ENCODE measurements at places on chromosomes 3 and 15.
A peak's percentile ranks its signal among the peaks of the same experiment; 100 is the strongest.

GRCh38 chr3:17581421-17582080 lies 160.9 kb downstream of the TBC1D5 start:
- DNase-seq, result no peak

- no peak for DNase-seq
Measured at GRCh38 chr3:196735751-196736150, 3.9 kb upstream of the PAK2 start.

DNA sequence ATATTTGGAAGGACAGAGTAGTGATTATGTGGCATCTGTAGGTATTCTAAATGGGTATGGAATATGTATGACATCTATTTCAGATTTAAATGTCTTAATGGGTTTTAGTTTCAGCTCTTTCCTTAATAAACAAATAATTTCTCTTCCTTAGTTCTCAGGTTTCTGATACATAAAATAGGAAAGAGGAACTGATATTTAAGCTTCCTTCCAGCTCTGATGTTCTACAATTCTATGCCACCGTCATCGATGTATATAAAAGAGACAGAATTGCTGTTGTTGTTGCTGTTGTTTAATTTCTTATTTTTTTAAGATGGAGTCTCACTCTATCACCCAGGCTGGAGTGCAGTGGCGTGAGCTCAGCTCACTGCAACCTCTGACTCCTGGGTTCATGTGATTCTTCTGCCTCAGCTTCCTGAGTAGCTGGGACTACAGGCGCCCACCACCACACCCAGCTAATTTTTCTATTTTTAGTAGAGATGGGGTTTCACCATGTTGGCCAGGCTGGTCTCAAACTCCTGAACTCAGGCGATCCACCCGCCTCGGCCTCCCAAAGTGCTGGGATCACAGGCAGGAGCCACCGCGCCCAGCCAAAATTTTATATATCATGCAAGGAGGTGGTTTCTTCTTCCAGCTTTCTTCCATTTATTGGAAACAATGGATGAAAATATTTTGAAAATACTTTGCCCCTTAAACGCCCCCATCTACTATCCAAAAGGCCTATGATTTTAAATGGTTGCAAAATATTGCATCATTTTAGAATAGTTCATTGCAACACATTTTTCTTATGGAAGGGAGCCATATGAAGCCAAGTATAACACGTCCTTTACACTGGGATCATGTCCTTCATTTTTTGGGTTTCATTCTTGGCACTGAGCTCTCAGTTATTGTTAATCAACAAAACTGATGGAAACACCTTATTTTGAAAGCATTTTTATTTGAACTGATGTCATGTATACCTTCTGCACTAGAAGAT lies 13.9 kb upstream of the C15orf61 start:
- no peak for DNase-seq

DNA sequence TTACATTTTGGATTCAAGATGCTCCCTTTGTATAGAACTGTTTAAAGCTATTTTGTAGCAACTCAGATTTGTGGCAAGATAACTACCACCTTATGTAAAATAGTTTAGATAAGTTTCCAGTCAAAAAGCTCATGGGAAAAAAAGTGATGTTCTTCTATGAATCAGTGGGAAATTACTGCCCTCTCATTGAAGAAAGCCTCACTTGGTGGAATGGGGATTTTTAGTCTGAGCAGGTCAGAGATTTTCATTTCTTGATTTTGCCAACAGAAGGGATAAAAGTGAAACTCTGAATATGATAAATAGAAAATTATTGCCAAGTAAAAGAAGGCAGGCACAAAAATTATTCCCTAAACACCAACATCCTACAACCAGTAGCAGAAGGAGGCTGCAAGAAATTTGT lies 25.8 kb upstream of the CSTA start:
- DNase-seq, result no peak

- DNase-seq, result no peak
Measured at GRCh38 chr15:29377161-29377560, 107.5 kb upstream of the NSMCE3 start.

GRCh38 chr3:145269106-145269505 lies 891.9 kb downstream of the PLOD2 start:
- no peak for DNase-seq

GRCh38 chr3:149763565-149764195 lies 11.4 kb upstream of the COMMD2 start:
- DNase-seq, result no peak

GRCh38 chr3:107775974-107776373 lies 253.2 kb downstream of the BBX start:
- no peak for DNase-seq

DNA sequence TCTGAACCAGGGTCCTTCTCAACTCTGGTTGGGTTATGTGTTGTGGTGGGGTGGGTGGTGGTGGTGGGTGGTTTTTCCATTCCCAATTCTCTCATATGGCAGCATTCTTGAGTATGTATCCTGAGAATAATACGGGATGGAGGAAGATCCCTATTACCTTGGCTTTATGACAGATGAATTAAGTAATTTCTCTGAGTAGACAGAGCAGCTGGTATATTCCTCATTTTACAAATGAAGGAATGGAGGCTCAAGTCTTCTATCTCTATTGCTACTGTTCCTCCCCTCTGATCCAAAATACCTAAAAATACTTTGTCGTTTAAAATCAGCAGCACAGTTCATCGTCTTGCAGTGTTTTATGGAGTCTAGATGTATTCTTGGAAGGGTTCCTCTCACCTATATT lies 10.4 kb downstream of the GYG1 start:
- no peak for DNase-seq

DNA sequence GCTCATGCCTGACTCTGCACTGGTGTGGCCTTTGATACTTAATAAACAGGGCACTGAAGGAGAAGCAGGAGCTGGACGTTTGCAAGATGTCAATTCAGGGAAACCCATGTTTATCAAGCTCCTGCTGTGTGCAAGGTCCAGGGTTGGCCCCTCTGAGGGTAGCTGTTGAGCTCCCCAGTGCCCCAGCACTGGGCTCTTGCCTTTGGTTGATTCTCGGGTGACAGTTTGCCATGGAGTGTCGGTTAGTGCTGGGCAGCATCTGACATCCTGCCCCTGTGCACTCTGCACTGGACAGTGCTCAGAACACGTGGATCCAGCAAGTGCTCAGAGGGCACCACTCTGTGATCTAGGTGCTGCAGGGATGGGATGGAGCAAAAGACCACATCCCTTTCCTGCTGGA lies 7.3 kb downstream of the HDAC11 start:
- peak; percentile 5 for DNase-seq

DNA sequence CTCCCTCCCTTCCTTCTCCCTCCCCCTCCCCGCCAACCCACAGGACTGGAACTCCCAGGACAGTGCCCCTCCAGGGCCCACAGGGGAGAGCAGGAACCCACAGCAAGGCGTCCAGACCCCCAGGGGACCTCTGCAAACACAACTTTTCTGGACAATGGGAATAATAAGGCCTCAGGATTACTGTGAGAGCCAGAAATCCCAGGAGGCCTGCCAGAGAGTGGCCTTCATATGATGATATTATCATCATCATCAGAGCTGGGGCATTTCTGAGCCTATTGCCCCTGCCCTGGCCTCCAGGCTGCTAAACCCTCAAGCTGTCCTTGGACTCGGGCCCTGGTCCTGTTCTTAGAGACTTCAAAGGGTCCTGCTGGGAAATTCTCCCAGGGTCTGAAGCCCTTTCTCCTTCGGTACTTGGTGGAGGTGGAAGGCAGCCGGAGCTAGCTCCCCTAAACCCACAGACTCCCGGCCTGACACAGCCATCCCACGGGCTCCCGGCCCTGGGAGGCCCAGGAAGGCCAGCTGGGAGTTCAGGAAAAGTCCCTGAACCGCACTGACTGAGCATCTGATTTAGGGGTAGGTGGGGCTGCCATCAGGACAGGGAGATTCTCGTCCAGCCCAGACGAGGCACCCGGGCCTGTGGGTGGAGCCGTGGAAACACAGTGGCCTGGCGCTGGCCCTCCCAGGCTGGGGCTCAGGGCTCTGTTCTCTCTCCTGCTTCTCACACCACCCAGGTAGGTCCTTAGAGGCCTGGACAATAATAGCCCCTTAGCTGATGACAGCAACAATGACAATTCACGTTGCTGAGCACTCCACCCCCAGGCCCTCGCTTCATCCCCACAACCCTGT lies 4.9 kb downstream of the CALML4 start:
- no peak for DNase-seq

- no peak for DNase-seq
Measured at GRCh38 chr3:33834096-33834453, 35.6 kb downstream of the PDCD6IP start.

DNA sequence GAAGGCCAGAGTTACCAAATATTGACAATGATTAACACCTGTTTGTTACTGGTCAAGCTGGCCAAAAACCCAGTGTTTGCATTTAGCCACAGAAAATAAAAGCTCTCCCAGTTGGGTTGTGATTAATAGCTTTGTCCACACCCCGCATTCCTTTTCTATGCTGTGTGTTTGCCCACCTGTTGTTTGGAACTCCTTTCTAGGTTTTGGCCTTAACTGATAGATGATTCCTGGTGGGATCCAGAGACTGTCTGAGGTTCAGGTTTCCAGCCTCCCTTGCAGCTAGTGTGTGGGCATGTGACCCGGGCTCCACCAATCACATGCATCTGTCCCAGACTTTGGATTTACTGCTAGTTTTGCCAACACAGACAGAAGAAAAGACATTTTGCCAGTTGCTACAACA lies 83.8 kb downstream of the PTPRG start:
- DNase-seq, result no peak

GRCh38 chr15:88663141-88663621 lies 24.4 kb downstream of the ISG20 start:
- no peak for DNase-seq

- no peak for DNase-seq
Measured at GRCh38 chr3:187713504-187713903, 11.1 kb upstream of the RTP2 start.

GRCh38 chr3:36890261-36890660 lies 54.6 kb downstream of the TRANK1 start:
- DNase-seq, result no peak
